ENCODE measurements at places on chromosomes 4 and X. TPM values are rescaled to one million over a fixed set of nuclear protein-coding genes. Genes with fewer than 3 reads are reported as not detected.

DNA sequence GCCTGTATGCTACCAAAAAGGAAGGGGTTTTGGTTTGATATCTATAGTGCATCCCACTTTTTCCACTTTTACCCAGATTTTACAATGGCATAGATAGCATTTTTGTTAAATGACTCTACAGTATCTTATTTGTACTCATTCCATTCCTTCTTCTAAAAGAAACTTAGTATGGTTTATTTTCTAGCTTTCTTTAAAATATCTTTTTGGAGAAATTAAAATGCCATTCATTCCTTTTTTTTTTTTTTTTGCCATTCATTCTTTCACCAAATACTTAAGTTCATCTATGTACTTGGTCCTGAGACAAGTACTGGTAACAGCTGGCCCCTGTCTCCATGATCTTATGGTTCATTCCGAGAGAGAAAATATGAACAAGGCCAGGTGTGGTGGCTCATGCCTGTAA lies 49.1 kb downstream of the MID1 start:
- no peak for DNase-seq

DNA sequence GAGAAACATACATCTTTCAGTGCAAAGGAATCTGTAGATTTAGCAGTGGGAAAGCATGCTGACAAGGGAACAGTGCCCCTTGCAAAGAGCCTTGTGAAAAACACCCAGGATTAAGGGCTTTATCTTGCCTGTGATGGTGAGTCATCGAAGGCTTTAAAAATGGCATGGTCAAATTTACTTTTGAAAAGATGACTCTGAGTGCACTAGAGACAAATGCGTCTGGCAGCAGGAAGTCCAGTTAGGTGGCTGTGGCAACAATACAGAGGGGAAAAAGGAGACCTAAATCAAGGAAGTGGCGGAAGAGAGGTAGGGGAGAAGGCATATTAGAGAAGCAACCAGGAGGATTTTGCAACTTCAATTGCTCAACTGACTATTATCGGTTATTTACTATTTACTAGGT lies 472.6 kb upstream of the CPEB2 start:
- no peak for DNase-seq

- no peak for DNase-seq
Measured at GRCh38 chrX:105297041-105297440, 76.5 kb upstream of the TEX13A start.

DNA sequence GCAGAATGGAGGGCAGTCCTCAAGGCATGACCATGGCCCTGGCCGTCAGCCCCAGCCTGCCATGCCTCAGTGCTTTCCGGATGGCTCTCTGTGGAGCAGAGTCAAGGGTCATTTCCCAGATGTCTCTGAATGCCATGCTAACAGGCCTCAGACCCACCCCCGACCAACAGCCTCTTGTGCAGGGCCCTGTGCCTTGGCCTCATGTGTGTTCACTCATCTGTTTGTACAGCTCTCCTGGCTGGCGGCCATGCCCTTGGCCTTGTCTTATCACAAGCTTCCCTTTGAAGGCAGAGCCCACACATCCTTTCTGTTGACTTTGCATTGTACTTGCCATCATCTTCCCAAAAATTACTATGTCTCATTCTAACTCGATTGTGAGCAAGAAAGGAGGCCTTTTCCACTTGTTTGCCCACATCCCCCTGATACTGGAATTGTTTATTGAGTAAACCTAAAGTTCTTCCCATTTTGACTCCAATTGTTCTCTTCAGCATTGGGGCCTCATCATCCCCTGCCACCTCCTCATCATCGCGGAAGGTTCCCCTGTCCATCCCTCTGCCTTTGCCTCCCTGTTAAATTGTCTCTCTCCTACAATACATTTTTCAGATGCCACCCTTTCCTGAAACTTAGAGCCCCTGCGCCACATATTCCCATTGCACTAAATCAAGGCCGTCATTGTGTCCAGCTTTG lies 6.3 kb downstream of the CA5B start:
- no peak for DNase-seq

DNA sequence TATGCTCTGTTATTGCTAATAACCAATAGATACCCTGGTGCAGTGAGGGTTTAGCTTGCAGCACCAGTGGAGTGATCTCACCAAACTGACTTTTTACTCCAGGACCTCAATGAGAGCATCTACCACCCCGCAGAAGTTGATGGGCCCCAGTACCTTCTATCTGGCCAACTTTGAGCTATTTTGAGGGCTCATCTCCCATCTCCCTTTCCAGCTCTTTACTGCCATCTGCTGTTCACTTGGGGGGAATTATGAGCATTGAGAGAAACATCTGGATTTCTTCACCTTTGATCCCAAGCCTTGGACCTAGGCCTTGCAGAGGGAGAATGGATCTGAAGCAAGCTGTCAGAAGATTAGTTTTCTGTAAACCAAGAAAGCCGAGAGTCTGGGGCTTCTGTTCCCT lies 143.6 kb downstream of the TMEM164 start:
- DNase-seq = peak; percentile 14

DNA sequence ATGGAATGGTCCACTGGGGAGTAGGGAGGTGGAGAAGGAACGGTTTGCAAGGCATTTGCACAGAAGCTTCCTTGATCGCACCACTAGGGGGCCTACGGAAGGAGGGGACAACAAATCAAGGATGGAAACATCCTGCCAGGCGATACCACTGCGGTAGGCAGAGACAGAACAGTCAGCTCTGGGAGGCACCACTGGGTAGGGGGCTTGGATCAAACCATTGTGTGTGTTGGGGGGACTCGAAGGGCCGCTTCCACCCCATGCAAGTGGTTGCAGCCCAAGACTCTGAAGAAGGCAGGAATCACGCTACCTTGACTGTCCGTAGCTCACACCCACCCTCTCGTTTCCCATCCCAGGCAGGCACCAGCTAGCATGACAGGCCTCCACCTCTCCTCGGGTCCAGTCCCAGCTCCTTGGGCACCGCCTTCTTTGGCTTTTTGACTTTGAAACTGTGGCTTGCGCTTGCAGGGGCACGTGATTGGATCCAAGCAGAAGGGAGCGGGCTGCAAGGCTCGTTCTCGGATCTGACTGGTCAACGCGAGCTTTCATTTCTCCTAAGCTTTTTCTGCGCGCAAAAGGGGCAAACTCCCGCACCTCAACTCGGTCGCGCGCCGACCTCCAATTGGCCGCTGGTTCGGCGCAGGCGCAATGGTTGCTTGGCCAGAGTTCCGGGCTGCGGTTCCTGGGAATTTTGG lies 28.4 kb downstream of the GAGE1 start:
- peak; percentile 54 for DNase-seq

DNA sequence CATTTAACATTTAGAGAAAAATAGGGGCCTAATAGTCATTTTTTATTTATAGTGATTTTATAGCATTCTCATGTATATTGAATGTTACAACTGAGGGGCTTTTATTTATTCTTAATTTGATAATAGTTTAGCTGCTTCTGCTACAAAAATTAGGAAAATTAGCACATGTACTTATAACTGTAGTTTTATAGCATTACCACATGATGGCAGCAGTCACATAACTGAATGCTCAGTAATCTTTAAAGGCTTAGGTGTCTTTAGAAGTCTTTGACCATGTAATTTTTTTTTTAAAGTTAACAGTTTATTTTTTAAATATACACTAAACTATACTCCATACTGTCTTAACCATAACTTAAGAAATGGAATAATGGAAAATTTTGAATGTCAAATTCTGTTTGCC lies 136.6 kb downstream of the STAG2 start:
- DNase-seq = no peak

GRCh38 chrX:128619490-128619889 lies 567.3 kb upstream of the ACTRT1 start:
- no peak for DNase-seq

DNA sequence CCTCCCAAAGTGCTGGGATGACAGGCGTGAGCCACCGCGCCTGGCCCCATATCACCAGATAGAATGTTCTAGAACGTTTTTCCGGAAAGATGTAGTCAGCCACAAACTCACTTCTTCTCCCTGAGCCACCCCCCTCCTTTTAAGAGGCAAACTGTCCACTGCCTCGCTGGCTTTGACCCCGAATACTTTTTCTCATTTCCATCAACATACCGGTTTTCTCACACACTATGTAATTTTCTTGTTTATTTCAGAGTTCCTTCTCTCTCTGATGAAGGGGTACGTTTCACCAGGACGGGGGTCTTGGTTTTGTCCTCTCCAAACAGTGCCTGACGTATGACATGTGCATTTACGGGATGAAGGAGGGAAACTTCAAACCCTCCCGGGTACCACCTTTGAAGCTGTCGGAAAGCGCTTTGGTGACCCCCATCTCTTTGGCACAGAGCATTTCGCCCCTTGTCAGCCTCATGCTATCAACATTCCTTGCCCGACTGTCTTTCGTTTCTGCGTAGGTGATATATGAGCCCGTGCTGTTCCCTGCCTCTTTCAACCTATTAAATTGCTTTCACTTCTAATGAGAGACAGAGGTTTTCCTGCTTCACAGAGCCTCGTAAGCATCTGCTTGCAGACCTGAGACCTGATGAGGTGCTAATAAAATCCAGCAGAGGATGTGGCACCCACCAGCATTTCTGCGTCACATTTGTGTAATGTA lies 73.8 kb downstream of the CRLF2 start:
- DNase-seq = no peak

TMSB15C gene
- 2.0 TPM for total RNA-seq

IL3RA gene
- total RNA-seq = 4.4 TPM

CFI gene
- not detected for total RNA-seq

NSUN7 gene
- 0.23 TPM for total RNA-seq

FAAH2 gene
- 1.6 TPM for total RNA-seq

- DNase-seq = no peak
Measured at GRCh38 chrX:51878056-51878455, 15.4 kb upstream of the MAGED1 start.

- DNase-seq = no peak
Measured at GRCh38 chr4:187304133-187304532, 580.5 kb upstream of the FAT1 start.

DNA sequence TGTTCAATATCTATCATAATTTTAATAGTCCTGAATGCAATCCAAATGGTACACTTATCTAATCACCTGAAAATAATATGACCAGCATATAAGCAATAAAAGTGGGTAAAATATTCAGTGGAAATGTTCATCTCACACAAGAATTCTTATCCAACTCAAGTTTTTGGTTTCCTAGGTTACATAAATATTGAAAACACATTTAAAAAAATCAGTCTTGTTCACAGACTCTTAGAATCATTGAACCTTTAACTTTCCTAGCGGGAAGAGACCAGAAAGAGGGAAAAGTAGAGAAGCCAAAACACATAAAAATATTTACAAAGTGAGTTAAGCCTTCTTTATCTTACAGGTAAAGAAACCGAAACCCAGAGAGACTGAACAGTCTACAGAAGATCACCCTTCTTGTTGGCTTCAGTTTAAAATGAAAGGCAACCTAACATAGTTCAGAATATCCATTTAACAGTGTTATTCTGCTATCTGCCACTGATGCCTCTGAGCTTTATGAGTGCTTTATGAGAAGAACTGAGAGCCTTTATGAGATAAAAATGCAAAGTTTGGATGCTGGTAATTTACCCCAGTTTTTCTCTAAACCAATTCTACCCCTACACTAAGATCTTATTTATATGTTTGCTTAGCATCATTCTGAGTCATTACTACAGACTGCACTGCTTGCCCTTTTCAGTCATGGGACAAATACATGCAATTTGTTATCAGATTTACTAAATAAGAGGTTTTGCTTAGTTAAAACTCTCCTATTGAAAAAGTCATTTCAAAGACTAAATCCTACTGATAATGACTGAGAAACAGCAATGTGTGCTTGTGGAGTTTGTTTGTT lies 453.3 kb upstream of the INTU start:
- no peak for DNase-seq

GRCh38 chr4:42415281-42415680 lies 18.0 kb downstream of the SHISA3 start:
- DNase-seq = no peak

EREG gene
- total RNA-seq = 6.4 TPM

DNA sequence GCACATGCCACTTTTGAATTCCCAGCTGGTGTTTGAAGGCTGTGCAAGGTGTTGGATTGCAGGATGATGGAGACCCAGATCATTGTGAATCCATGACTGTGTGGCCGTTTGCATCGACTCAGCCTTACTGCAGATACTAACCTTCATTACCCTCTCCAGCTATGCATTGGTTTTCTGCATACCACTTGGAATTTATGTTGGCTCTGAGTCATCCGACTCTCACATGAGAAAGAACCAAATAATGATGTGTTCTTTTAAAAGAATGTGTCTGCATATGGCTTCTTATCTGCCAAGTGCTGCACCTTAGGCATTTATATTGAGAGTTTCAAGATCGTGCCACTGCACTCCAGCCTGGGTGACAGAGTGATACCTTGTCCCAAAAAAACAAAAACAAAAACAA lies 106.7 kb upstream of the PRKX start:
- DNase-seq = no peak

UGT2B7 gene
- total RNA-seq = not detected

SLC26A1 gene
- 0.80 TPM for total RNA-seq

DNA sequence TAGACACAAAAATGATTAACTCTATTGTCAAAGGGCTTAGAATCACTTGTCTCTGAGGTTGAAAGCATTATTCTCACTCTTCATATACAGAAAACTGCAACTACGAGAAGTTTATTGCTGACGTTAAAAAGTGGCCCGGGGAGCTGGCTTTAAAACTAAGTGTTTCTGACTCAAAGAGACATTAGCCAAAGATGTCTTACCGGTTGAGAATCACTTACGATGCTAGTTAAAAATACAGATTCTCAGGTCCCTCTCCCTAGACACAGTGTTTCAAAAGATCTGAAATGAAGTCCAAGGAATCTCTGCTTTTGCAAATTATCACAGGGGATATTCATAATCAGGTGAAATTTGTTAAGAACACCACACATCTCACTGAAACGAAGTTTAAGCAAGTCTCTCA lies 1.2 kb downstream of the GNPDA2 start:
- no peak for DNase-seq

DNA sequence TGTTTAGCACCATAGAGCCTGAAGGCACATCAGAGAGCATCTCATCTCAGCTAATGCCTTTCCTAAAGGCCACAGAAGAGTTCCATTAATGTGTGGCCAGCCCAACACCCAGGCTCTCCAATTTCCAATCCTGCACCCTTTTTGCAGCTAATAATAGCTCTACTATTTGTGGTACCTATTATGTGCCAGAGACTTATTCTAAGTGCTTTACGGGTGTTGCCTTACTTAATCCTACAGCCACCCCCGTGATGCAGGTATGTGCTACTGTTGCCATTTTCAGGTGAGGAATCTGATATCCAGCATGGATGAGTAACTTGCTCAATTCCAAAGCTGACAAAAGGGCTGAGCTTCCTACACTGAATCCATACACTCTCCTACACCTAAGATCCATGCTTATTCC lies 217.6 kb upstream of the GALNT7 start:
- DNase-seq = no peak

DNA sequence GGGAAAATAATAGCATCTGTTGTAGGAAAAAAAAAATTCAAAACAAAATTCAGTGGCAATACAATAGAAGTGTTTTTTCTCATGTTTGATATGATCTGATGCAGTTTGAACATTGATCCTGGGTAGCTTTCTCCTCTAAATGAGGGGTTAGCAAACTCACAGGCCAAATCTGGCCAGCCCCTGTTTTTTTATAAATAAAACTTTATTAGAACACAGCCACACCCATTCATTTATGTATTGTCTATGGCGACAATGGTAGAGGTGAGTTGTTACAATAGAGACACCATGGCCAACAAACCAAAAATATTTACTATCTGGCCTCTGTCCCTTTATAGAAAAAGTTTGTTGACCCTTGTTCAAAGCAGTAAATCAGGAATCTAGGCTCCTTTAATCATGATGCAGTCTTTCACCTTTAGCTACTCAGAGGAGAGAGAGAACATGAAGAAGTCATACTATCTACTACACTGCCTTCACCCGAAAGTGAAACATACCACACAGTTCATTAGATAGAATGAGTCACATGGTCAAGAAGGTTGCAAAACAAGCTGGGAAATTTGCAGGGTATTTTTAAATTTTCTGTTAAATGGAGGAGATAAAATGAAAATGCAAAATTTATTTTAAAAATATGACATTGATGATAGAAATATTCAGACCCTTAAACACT lies 186.6 kb upstream of the MAOA start:
- no peak for DNase-seq

Measured in natural killer cell (primary cell).